ENCODE measurements at places on chromosomes 1 and 21.

DNA sequence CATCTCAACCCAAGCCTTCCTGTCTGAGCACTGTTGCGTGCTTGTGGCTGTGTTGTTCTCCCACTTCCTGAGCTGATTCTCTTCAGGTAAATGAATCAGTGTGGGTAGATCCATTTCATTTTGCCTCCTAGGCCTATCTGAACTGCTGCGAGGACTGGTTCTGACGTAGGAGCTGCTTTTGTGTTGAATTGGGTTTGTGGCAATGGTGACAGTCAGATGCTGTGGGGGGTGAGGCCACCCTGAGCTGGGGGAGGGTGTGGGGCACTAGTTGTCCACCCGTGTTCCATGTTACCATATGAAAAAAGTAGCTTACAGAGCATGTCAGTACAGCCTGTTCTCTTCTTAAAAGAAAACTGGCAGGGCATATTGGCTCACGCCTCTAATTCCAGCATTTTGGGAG is 81.5 kb downstream of the MRPS6 start:
- DNase-seq = no peak

DNA sequence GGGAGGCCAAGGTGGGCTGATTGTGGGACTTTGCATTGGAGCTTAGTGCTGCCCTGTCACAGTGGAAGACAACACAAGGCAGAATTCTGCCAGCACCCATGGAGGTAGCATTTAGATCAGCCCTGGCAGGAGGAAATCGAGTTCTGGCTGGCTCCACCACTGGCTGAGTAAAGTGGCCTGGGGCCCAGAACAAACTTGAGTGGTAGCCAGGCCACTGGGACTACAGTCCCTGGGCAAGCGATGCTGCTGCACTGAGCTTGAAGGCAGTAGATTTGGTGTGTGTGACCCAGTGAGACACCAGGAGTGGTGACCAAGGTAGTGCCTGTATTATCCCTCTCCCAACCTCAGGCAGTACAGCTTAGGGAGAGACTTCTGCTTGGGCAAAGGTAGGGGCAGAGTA is 22.5 kb upstream of the UHMK1 start:
- DNase-seq = no peak

- DNase-seq = no peak
These were observed 30.2 kb downstream of the OBSCN start for GRCh38 chr1:228238007-228238406.

- DNase-seq = no peak
These were observed 534.2 kb upstream of the PLXNA2 start for GRCh38 chr1:208778417-208778816.
